ENCODE measurements at places on chromosomes 7 and 10.

- DNase-seq: no peak
Measured at GRCh38 chr10:58909881-58910280, 266.6 kb upstream of the PHYHIPL start.

- no peak for DNase-seq
Measured at GRCh38 chr7:95905167-95905566, 132.8 kb downstream of the DYNC1I1 start.

DNA sequence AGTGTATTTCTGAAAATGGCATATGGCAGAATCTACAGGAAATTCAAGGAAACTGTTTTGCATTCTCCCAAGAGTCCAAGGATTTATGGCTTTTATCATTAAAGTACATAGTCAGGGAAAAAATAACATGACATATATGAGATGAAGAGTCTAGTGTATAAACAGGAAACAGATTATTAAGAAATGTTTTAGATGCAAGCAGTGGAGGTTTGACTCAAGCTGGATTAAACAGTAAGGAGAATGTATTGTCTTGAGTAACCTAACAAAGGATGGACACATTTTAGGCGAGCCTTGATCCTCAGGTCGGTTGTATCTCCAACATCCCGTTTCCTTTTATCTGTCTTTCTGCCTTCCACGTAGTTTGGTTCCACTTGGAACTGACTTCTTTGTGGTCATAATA, 17.9 kb downstream of the OR6B1 start:
- no peak for DNase-seq

- no peak for DNase-seq
Measured at GRCh38 chr7:80459776-80460510, 51.9 kb downstream of the GNAT3 start.

DNA sequence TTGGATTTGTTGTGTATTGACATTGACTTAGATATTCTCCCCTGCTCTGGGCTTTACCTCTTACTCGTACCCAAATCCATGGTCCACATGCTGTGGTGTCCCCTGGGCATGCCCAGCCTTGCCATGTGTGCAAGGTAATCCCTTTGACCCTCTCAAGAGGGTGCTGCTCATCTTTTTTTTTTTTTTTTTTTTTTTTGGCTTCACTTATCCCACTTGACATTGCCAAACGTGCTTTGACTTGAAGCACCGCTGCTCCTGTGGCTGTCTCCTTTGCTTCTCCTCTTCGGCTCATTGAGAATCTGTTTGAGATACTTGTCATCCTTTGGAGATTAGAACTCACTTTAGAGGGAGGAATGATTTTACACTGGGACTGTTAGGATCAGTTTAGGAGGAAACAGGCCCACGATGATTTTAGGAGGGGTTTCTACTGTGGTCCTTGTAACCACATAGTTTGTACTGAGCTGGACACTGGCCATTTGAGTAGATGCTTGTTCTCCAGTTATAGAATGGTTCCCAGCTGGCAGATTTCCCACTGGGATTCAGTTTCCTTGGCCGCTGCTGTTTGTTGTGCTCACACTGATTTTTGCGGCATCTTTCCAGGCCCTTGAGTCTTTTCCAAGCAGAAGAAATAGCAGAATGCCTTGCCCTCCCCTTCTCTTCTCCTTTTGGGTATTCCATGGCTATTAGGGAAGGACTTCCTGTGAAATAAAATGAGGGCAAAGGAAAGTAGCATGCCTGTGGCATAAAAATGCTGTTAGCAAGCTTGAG, 184.8 kb downstream of the AUTS2 start:
- DNase-seq: no peak

- no peak for DNase-seq
Measured at GRCh38 chr7:42689626-42690025, 222.2 kb downstream of the C7orf25 start.

- DNase-seq: no peak
Measured at GRCh38 chr10:58994226-58995057, 182.0 kb upstream of the PHYHIPL start.

GRCh38 chr10:680146-680545, 9.3 kb downstream of the DIP2C start:
- DNase-seq: no peak

DNA sequence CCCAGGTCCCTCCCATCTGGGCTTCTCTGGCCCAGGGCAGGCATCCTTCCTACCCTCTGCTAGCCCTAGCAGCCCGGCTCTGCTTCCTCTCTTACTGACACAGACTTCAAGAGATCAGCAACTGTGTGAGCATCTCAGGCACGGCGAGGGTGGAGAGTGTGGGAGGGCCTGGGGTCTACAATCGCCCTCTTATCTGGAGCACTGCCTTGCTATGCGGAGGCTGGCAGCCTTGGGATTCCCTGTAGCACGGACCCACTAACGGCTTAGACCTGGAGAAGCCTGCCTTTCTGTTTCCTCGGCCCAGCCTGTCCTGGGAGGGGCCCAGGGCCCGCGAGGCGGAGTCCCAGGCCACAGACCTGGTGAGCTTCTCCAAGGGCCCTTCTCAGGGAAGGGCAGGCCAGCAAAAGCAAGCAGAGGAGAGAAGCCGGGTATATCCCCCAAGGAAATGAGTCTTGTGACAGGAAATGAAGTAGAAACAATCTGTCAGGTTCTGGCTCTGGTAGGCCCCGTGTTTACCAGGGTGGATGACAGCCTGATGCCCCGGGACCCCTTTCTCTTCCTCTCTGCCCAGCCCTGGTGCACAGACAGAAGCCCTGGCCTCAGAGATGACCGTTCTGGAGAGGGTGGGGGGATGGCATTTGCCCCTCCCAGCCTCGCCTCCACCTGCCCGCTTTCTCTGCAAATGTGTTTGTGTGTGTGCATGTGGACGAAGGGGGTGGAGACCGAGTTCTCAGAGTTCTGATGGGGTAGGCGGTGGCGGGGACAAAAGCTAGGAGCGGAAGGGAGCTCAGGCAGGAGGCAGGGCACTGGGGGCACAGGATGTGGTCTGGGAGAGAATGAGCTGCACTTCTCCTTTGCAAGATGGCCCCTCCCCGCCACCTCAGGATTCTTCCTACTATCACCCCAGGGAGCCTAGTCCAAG, 2.5 kb downstream of the LRCH4 start:
- peak; percentile 59 for DNase-seq

DNA sequence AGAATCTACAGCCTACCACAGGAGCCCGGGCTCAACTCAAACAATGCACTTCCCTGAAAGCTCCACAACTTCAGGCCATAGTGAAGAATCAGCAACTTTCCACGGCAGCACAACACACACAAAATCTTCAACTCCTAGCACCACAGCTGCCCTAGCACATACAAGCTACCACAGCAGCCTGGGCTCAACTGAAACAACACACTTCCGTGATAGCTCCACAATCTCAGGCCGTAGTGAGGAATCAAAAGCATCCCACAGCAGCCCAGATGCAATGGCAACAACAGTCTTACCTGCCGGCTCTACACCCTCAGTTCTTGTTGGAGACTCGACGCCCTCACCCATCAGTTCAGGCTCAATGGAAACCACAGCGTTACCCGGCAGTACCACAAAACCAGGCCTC, 22.3 kb downstream of the MUC12 start:
- no peak for DNase-seq

GRCh38 chr10:15238555-15239335, 70.3 kb upstream of the NMT2 start:
- DNase-seq: no peak
